ENCODE measurements at places on chromosomes 16 and 17. TPM values are rescaled to one million over a fixed set of nuclear protein-coding genes. Genes with fewer than 3 reads are reported as not detected.

ANTKMT gene
- total RNA-seq: 20.9 TPM

ABCA6 gene
- 30.4 TPM for total RNA-seq

SLC16A3 gene
- total RNA-seq: 129 TPM

SMTNL2 gene
- total RNA-seq: not detected

GRCh38 chr17:82440991-82441627, 9.4 kb downstream of the CYBC1 start:
- DNase-seq: peak; percentile 71

DNA sequence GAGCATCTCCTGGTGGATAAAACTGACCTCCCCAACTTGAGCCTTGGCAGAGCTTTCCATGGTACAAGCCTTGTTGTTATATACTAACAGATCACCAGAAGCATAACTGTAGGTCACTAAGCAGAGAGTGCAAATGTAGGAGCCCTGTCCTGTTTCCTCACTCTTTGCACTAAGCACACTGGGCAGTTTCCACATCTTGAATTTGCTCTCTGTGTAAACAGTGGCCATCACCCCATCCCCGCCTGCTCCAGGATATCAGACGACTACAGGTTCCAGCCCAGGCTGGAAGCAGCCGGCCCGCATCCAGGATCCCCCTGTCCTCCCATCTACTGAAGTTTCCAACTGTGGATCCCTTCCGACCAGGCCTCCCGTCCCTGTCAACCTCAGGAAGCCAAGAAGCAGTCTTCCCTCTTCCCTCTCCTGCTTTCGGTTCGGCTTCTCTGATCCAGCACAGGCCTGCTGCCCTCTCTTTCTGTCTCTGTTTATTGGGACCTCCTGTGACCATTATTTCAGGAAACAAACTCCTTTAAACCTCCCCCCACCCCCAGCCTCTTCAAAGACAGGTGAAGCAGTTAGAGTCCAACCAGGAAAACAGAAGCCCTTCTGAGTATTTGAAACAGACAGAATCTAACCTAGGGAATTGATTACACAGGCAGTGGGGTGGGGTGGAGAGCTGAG, 22.6 kb upstream of the CACNG4 start:
- DNase-seq: peak; percentile 44

DNA sequence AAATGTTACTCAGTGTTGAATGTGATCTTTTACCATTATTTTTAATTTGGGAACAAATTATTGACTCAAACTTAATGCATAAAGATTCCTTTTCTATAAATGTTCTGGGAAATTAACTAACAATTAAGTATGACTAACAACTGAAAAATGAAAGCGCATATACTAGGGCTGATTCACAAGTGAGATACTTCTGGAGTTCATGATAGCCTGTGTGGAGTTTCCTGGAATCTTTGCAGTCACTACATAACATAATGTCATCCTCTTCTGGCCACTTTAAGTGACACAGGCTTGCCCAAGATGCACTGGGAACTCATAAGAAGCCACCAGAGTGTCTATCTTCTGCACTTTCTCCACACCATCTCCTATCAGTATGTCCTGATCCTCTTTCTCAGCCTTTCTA, 450.3 kb upstream of the CDH11 start:
- peak; percentile 82 for DNase-seq

DNA sequence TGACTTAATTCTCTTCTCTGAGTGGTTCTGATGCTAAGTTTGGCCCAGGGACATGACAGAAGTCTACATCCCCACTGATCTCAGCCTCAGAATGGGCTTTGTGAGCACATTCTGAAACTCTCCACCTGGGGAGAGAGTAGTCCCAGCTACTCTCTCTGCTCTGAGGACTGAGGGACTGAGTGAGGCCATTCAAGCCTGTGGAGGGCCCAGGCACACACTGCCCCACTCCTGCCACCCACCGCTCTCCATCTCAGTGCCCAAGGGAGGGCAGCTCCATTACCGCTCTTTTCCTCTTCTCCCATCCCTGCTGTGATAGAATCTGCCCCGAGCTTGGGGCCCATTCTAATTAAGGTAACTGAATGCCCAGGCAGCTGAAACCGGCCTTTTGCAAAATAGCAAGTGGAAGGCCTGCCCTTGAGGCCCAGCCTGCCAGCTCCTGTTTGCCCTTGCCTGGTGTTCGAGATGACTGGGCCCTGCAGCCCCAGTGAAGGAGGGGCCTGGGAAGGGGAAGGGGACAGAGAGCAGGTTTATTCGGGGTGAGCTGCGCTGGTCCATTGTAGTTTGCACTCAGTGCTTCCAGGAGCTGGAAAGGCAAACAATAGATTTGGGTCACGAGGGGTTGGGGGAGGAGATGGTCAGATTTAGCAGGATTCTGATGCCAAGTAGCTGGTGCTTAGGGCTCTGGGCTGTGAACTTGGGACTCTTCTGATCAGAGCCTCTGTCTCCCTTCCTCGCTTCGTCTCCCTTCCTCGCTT, 76.2 kb downstream of the RAB11FIP4 start:
- peak; percentile 42 for DNase-seq

MAF gene
- 31.8 TPM for total RNA-seq

GGT6 gene
- not detected for total RNA-seq

KRT31 gene
- total RNA-seq: not detected

NPIPA3 gene
- total RNA-seq: 0.88 TPM

DNA sequence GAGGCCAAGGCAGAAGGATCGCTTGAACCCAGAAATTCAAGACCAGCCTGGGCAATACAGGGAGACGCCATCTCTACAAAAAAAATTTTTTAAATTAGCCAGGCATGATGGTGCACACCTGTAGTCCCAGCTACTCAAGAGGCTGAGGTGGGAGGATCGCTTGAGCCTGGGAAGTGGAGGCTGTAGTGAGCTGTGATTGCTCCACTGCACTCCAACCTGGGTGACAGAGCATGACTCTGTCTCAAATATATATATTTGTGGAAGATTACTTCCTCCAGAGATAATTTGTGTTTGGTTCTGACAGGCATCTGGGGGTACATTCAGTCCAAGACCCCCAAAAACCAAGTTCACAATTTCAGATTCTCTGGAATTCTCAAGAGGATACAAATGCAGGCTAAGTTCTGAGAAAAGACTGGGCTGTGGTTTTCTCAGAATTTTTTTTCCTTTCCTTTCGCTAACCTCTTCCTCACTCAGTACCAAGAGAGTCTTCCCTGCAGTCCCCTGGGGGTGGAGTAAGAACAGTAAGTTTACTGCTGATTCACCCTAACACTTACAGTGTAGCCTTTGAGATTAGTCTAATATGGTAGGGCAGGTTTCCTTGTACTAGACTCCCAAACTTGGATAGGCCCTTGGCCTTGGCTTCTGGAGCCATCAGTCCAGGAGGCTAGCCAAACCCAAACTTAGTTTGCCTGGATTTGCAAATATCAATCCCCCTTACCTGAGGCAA, 15.1 kb downstream of the GSDMB start:
- peak; percentile 81 for DNase-seq

- DNase-seq: no peak
These were observed 55.1 kb downstream of the CENPV start for GRCh38 chr17:16298140-16298662.

- DNase-seq: no peak
These were observed 119.5 kb downstream of the IRF8 start for GRCh38 chr16:86018487-86018886.

- DNase-seq: peak; percentile 85
These were observed at the start of gene SCARF1 for GRCh38 chr17:1645207-1646171. Gene SCARF1, minus strand, starts transcription at chr17:1645732. Its CDS starts 35 bp downstream, at chr17:1645697.

GRCh38 chr16:74580833-74581232, 26.1 kb downstream of the GLG1 start:
- DNase-seq: no peak

DNA sequence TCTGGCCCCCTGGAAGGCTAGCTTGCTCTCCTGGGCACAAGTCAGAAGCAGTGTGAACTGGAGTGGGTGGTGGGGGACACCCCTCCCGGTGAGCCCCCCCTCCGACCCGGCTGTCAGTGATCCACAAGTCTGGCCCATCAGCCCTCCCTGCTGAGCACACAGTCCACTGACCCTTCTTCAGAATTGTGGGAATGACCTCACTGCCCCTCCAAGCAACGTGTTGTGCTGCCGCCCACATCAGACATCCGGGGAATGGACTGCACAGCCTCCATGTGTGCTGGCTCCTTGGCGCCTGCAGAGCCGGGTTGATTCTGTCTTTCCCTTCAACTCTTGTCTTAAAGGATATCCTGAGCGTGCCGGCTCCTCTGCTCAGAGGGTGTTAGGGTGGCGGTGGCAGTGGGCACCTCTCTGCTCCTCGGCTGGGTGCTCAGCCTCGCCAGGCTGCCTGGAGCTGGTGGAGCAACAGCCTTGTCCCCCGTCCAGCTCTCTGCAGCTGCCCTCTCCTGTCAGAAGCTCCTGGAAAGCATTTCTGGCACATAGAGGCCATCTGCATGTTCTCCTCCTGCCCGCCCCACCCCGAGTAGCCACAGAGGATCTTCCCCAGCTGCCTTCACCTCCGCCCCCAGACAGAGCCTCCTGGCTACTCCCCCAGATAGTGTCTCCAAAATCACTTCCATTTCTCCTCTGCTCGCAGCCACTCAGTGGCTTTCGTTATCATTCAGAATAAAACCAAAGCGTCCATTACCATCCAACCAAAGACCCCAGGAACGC, 19.8 kb downstream of the NPTX1 start:
- no peak for DNase-seq

GRCh38 chr16:24445216-24445615, 94.2 kb upstream of the RBBP6 start:
- DNase-seq: no peak

GRCh38 chr17:29732613-29733012, 109.9 kb upstream of the CORO6 start:
- DNase-seq: no peak

DNA sequence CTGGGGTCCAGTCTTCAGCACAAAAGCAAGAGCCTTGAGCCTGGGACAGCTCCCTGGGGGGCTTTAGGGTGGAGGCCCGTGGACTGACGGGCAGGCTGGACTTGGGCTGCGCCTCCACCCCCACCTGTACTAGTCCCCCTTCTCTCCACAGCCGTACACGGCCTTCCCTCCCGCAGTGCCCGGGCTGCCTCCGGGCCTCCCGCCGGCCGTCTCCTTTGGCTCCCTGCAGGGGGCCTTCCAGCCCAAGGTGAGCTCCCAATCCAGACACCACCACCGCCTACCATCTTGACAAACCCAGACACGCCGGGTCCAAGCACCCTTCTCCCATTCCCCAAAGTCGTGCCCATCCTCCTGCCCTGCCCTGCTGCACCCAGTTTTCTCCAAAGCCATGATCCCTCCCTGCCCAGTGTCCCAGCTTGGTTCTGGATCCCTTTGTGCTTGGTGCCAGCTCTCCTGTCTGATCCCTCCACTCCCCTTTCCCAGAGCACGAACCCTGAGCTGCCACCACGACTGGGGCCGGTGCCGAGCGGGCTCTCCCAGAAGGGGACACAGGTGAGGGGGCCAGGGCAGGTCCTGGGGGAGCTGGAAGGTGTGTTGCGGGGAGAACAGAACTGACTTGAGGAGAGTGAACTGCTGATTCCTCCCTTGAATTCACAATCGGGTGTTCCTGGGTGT, 7.1 kb downstream of the FBRS start:
- DNase-seq: peak; percentile 86

DNA sequence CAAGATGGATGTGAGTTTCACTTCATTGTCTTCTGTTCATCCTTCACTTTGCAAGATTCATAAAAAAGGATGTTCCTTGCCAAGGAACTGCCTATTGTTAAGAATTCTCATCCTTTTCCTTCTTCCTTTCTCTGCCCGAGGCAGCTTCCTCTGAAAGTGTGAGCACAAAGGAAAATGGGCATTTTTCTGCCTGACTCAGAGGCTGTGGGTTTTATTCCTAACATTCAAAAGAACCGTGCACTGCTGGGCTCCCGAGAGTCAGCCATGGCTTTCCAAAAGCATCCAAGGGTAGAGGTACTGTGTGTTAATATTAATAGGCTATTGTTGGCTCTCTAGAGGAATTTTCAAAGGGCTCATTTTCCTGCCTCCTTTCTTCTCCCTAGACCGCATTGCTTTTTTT, 289.4 kb downstream of the ABCC12 start:
- DNase-seq: no peak

HNF1B gene
- not detected for total RNA-seq

GRCh38 chr17:34300652-34301370, 15.3 kb downstream of the CCL11 start:
- peak; percentile 64 for DNase-seq

GRCh38 chr16:2977440-2977839, 2.8 kb downstream of the PKMYT1 start:
- no peak for DNase-seq

KRTAP17-1 gene
- not detected for total RNA-seq

- peak; percentile 18 for DNase-seq
These were observed 4.0 kb downstream of the WNT3 start for GRCh38 chr17:46814446-46814845.

DNA sequence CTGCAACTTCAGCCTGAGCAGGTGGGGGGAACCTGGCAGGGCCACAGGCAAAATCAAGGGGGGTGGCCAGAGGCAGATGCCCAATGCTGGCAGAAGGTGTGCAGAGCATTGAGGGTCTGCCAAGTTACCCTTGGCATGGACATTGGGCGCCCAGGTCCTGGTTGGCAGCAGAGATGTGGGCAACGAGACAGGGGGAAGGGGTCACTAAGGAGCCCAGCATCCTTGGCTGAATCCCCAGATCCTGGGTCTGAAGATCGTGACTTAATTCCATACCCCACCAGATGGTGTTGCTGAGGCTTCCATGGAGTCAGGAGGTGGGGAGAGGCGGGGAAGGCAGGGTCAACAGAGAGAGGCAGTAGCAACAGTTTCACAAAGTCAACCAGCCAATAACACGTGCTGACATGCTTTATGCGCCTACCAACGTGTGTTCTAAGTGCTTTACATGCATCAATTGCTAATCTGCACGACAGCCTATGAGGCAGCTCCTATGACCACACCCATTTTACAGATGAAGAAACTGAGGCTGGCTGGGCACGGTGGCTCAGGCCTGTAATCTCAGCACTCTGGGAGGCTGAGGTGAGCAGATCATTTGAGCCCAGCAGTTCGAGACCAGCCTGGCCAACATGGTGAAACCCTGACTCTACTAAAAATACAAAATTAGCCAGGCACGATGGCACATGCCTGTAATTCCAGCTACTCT, 83.3 kb downstream of the GSG1L start:
- no peak for DNase-seq

TNFRSF17 gene
- not detected for total RNA-seq

DNA sequence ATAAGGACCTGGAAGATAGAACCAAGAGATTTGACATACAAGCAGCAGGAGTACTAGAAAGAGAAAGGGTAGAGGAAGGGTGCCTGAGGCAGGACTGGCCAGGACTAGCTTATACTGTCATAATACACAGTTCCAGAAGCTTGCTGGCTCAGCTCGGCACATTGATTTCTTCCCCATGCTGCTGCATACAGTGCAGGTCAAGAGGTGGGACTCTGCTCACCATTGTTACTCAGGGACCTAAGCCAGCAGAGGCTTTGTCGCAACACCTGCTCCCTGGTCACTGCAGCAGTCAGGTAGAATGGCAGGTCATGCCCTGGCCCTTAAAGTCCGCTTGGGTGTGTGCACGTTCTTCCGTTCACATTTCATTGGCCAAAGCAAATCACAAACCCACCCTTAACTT, 32.8 kb downstream of the LDHD start:
- DNase-seq: no peak

Data from osteoblast (primary cell).